ENCODE measurements at places on chromosomes 13 and 19.

GRCh38 chr19:18261474-18261873 is 12.8 kb downstream of the IQCN start:
- no peak for DNase-seq

DNA sequence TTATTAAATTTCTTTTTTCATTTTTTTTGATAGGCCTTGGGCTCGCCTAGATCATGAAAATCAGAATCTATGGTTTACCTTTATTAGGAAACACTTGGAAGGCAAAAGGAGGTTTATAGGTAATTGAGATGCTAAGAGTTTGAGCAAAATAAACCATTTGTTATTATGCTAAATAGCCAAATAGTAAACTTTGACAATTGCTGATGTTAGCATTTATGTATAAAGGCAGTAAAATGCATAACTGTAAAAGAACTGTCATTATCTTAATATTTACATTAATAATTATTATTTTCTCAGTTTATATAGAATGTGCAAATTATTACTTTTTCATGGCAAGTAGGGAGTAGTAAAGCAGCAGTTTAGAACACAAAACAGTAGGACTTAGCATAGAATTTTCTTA is 1737.8 kb upstream of the PRR20A start:
- no peak for DNase-seq

DNA sequence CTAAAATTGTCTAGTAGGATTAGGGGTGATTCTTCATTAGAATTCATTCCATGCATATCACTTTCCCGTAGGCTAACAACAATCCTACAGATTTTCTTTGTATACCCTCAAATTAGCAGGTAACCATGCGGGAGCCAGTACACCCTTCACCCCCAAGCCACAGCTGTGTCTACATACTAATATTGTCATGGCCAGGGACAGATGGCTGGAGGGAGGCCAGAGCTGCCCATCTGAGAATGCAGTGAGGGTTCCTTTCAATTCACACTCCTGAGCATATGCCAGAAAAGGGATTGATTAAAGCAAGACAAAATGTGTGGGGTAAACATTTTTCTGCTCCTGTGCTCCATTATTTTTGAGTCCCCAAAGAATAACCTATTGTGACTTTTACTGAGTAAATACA is 68.9 kb downstream of the FREM2 start:
- DNase-seq = no peak

- no peak for DNase-seq
These were observed 31.4 kb upstream of the C13orf46 start for GRCh38 chr13:114005206-114005724.

DNA sequence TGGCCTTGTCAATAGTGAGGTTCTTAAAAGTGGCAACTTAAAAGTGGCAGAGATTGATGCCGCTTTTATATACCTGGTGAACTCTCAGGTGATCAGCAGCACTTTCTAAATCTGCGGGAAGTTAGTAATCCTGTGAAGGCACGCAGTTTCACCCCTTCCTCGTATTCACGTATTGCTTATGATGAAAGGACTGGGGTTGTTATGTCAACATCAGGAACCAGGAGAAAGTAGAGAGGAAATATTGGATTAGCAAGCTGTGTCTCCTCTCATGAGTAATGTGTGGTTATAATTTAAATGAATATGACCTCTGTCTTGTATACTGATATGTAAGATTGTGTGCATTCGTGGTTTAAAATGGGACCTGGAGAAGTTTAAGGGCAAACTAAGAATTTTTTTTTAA is 544.6 kb downstream of the SLITRK6 start:
- no peak for DNase-seq
